ENCODE measurements at places on chromosomes 16 and 17.

DNA sequence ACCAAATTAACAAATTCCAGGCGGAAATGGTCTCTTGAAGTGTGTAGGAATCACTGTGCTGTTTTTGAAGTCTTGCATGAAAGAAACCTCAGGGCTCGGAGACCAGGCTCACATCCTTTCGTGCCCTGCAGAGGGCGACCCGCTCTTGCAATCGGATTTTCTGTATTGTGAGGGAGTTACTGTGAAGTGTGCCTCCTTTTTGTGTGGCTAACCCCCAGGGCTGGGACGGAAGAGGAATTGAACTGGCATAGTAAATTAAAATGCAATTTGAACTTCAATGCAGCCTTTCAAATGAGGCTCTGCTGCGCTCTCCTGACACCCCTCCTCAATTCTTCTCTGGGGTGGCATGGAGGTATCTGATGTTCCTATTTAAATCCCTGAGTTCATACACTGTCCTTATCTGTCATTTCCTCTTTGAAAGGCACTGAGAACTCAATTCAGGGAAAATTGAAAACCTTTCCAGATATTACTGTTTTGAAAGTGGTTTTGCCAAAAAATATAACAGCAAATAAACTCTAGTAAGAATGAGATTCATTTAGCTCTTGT, 51.5 kb upstream of the MGAT5B start:
- DNase-seq: no peak

- DNase-seq: no peak
These were observed 5.4 kb downstream of the VMP1 start for GRCh38 chr17:59712862-59713261.

DNA sequence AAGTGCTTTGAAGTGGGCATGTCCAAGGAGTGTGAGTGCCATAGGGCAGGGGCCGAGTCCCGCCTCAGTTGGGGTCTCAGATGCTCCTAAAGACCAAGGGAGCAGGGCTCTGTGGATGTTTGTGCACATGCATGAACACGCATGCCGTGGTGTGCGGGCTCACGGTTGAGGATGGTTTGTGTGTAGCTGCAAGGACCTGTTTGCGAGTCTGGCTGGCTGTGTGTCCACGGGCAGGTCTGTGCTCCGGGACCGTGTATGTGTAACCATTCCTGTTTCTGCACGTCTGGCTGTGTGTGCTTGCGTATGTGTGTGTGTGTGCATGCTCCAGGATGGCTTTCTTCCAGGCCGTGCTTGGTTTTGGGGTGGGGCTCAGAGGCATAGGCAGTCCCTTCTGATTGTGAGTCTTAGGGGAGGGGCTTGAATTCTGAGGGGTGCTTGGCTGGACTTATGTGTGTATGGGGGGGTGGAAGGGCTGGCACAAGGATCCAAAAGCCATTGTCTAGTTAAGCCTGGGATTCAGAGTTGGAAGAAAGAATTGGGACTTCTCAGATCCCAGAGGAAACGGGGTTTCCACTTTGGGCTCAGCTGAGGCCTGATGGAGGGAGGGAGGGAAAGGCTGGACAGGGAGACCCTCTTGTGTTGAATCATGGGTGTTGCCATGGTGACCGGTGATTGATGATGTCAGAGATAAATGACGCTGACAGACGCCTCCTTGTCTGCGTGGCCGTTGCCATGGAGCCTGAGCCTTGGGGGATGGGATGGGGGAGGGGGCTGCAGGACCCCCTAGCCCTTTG, 14.4 kb downstream of the GJD3 start:
- no peak for DNase-seq

- DNase-seq: no peak
These were observed 179.4 kb downstream of the BANP start for GRCh38 chr16:88130681-88131080.

GRCh38 chr16:35339337-35339736, 1879.9 kb downstream of the TP53TG3F start:
- DNase-seq: no peak

GRCh38 chr17:82112181-82112913, 14.3 kb upstream of the FASN start:
- DNase-seq: no peak

GRCh38 chr16:72131036-72131435, 37.4 kb downstream of the DHX38 start:
- DNase-seq: no peak

DNA sequence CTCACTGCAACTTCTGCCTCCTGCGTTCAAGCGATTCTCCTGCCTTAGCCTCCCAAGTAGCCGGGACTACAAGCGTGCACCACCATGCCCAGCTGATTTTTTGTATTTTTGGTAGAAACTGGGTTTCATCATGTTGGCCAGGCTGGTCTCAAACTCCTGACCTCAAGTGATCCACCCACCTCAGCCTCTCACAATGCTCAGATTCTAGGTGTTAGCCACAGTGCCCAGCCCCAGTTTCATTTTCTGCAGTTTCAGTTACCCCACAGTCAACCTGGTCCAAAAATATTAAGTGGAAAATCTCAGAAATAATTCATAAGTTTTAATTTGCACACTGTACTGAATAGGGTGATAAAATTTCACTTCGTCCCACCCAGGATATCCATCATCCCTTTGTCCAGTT, 28.7 kb downstream of the KNOP1 start:
- no peak for DNase-seq

- DNase-seq: no peak
These were observed 187.5 kb upstream of the ZNF469 start for GRCh38 chr16:88195269-88195705.

DNA sequence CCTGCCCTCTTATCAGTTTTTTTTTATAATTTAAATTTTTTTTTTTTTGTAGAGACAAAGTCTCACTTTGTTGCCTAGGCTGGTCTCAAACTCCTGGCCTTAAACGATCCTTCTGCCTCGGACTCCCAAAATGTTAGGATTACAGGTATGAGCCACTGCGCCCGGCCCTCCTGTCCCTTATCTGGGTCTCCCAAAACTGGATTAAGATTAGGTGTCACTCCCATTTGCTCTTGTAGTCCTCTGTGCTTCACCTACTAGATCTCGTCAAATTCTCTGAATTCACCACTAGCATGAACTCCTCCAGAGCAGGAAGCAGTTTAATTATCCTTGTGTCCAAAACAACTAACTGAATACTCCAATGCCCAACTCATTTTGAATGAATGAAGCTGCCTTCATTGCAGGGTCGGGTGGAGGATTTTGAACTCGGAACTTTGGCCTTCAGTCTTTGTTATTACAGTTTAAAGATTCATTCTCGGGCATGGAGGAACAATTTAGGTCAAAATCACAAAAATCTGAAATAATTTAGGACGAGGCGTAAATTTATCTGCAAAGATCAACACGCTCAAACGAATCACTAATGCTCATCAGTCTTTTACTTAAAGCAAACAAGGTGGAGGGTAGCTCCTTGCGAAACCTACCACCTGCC, 802 bp upstream of the ATXN2L start:
- no peak for DNase-seq

DNA sequence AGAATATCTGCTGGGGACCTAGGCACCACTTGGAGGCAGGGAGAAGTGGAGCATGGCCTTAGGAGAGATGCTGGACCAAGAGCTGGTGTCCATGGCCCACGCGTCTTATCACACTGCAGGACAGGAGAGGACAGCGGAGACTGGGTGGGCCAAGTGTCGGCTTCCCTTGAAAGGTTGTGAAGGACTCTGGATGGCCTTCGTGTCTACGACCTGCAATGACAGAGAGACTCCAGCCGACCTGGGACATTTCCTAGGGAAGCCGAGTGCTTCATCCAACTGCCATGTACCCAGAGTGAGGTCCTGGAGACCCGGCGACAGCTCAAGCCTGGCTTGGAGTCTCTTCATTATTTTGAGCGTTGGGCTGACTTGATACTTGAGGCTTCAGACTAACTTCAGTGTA, 20.5 kb downstream of the C1QTNF1 start:
- no peak for DNase-seq

- DNase-seq: no peak
These were observed 499.1 kb upstream of the CDH5 start for GRCh38 chr16:65867276-65867960.

- no peak for DNase-seq
These were observed 145.7 kb downstream of the ZFHX3 start for GRCh38 chr16:72902206-72902605.

- DNase-seq: no peak
These were observed 364.6 kb downstream of the GRIN2A start for GRCh38 chr16:9817586-9817985.

GRCh38 chr17:59347975-59348391, 16.5 kb downstream of the YPEL2 start:
- no peak for DNase-seq

- no peak for DNase-seq
These were observed 27.2 kb upstream of the SHISA9 start for GRCh38 chr16:12874186-12874585.

GRCh38 chr16:58497468-58497867, 2.5 kb upstream of the NDRG4 start:
- no peak for DNase-seq

GRCh38 chr17:77804796-77805426, 153.6 kb upstream of the TNRC6C start:
- no peak for DNase-seq

DNA sequence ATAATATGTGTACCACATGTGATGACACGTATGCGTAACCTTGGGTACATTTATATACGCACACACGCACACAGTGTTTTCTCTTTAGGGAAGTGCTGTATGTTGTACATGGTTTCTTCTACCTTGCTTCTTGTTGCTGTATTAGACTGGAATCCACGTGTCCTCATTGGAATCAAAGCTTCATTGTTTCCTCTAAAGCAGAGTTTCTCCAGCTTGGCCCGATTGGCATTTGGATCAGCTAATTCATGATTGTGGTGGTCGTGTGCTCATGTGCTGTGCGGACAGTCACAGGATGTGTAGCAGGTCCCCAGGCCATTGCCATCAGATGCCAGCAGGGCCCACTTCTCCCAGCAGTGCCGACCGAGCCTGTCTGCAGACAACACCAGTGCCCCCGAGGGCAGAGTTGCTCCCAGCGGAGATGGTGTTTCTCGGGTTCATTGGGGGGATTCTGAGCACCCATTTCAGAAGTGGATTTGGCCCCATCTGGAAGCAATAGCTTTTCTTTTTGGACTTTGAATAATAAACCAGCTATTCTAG, 148.4 kb downstream of the RPTOR start:
- no peak for DNase-seq

DNA sequence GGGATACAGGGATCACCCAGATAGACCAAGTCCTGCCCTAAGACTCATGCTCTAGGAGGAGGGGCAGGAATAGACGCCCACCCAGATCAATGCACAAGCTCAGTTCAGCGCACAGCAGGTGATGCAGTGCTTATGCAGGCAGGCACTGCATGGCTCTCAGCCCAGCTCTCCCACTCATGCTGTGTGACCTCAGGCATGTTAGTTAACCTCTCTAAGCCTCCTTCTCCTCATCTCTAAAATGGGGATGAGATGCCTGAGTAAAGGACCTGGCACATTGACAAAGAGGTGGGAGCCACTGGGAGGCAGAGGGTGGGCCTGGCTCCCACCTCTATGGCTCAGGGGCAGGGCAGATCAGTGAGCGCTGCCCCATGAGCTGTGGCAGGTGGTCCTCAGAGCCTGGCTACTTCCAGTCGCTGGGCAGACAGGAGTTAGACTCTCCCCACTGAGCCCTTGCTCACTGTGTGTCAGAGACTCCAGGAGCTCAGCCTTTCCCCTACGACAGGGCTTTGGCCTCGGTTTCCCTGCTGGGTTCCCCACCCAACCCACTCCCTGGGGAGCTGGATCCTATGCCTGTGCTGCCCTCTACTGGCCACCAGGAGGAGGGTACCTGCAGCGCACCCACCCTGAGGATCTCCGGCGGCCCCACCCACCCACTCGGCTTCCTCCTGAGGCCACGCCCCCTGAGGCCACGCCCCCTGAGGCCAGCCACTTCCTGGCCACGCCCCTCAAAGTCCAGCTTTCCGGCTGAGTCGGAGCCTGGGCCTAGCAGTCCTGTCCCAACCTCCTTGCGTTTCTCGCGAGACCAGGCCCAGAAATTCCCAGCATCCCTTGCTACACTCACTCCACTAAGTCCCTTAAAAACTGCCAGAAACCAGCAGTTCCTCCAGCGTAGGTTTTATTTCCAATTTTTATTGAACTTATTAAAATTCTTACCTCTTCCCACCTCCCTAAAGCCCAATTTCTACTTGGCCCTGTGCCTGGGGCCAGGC, 196.1 kb downstream of the GSG1L start:
- DNase-seq: no peak

DNA sequence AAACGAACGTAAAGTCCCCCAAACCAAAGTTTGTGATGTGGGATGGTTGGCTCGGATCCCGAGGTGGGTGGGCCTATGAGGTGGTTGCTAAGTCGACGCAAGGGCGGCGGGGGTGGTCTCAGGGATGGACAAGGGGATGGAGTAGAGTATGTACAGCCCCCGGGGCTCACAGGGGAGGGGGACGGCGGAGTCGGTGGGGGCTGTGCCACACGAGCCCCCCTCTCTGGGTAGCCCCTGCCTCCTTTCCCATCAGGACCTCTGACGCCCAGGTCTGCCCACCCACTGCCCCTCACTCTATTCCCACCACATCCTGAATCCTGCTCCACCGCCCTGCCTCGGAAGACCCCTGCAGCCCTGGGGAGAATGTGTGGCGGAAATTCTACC, 15.2 kb downstream of the IL34 start:
- DNase-seq: no peak

- no peak for DNase-seq
These were observed 4.0 kb upstream of the ABCA10 start for GRCh38 chr17:69232650-69233049.

DNA sequence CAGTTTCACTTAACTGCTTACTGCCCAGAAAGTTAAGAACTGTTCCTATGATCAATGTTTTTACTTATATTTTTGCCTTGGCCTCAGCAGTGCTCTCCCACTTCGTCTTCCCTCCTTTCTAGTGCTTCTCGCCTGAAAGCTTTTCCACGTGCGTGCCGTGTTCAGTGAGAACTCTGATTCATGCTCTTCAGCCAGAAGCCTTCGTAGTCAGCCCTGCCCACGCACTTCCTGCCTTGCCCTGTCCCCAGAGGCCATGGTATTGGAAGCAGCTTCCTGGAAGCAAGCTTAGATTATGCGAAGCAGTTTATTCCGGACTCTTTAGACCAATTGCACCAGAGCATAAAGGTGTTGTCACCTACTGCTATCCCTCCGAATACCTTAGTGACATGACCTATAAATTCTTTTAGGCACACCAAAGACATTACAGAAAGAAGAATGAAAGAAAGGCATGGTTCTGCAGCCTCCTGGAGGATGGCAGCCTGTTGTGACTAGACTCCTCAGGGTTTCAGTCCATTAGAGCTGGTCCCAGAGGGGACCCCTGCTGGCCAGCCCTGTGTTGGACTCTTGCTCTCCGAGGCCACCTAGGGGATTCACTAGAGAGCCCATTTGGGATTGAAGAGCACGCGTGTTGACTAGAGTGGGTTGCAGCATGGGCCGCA, 105.2 kb downstream of the RPTOR start:
- DNase-seq: peak; percentile 76
